ENCODE measurements at places on chromosomes 6 and 20. TPM values are rescaled to one million over a fixed set of nuclear protein-coding genes. Genes with fewer than 3 reads are reported as not detected.

Gene TUBB2B
- total RNA-seq, result 104 TPM

Gene KIF6
- total RNA-seq, result 1.0 TPM

Gene THBS2
- 76.2 TPM for total RNA-seq

Gene STMND1
- total RNA-seq, result not detected

Gene VSTM2L
- total RNA-seq, result not detected

Gene TP53TG5
- not detected for total RNA-seq

Gene SIRPB1
- total RNA-seq, result 3.7 TPM

Gene FAM217A
- not detected for total RNA-seq

Gene THEMIS
- under 0.01 TPM for total RNA-seq

Gene VGLL2
- total RNA-seq, result 17.7 TPM

Gene GMDS
- 7.8 TPM for total RNA-seq
